ENCODE measurements at places on chromosomes 3 and 15.

GRCh38 chr15:58909616-58910015 lies 23.9 kb downstream of the SLTM start:
- DNase-seq: no peak

DNA sequence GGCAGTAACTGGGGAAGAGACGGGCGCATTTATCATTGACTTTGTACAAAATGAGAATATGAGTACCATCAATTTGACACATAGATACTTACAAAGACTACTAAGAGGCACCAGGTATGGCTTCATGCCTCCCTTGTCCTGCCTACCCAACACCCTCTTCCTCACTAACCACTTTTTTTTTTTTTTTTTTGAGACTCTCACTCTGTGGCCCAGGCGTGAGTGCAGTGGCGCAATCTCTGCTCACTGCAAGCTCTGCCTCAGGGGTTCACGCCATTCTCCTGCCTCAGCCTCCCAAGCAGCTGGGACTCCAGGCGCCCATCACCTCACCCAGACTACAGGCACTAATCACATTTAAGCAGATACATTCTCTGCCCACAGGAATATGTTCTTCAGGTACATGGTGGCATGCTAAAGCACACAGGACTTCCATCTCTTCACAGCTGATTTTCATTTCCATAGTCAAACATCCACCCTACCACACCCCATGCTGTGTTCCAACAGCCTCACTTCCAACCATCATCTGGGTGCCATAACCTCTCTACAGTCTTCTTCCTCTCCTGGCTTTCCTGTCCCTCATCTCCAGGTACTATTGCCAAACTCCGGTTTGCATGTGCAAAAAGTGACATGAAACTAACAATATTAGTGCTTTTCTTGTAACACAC lies 41.7 kb downstream of the RAB27A start:
- no peak for DNase-seq

- DNase-seq: no peak
Measured at GRCh38 chr3:133592843-133593242, 19.4 kb downstream of the CDV3 start.

- DNase-seq: no peak
Measured at GRCh38 chr3:156867174-156867573, 41.0 kb downstream of the LEKR1 start.

- no peak for DNase-seq
Measured at GRCh38 chr3:142445816-142446254, 2.0 kb downstream of the XRN1 start.

Measured in left forelimb (tissue), 1 donor.